ENCODE measurements at places on chromosomes 3 and 15. TPM values are rescaled to one million over a fixed set of nuclear protein-coding genes. Genes with fewer than 3 reads are reported as not detected.

TUSC7 gene
- not detected for polyA plus RNA-seq

GHSR gene
- not detected for polyA plus RNA-seq

GPR156 gene
- polyA plus RNA-seq: 1.7 TPM

IGF1R gene
- 14.9 TPM for polyA plus RNA-seq

OSTN gene
- 4.7 TPM for polyA plus RNA-seq

NR1I2 gene
- 0.33 TPM for polyA plus RNA-seq

- DNase-seq: no peak
Observed at GRCh38 chr3:120552184-120553172, 43.7 kb upstream of the NDUFB4 start.

DNA sequence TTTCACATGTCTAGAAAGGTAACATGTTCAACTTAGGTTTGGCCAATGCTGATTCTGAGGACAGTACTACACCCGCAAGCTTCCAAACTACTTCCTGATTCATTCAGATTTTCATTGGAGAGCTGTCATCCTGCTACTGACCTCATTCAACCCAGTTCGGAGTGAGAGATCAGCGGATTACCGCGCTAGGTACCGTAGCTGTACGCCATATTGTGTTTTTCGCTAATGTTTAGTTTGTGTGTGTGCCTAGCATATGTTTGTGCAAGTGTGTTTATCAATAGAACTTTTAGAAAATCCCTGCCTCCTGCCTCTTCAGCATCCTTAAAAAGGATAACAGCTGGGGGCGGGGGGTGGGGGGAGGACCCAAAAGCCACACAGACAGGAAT is 1.1 kb downstream of the ZBTB20 start:
- peak; percentile 68 for DNase-seq
